ENCODE measurements at places on chromosomes 11 and 22.
A peak's percentile ranks its signal among the peaks of the same experiment; 100 is the strongest.

DNA sequence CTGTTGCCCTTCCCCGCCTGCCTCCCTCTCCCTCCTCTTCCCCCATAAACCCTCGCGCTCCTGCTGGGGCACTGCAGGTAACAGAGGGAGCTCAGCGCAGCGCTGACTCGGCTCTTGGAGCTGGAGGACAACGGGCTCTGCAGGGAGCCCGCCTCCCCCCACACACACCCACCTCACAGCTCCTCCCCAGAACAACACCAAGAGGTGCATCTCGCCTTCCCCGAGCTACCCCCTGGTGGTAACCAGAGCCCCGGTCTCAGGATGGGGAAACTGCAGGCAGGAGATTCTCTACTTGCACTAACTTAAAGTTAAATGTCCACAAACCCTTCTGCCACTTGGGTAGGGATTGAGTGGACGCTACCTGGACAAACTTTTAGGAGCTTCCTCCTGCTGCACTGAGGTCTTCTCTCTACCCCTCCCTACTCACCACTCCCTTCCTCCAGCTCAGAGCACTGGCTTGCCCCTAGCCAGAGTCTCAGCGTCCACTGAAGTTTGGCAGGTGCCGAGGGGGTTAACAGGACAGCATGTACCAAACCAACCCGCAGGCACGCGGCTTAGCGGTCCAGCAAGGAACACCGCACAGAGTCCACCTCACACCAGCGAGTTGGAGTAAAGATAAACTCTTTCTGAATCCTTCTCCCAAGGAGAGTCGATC, 4.0 kb upstream of the SCN4B start:
- peak; percentile 46 for DNase-seq

- no peak for DNase-seq
Measured at GRCh38 chr11:68412593-68413475, 47.7 kb upstream of the PPP6R3 start.

DNA sequence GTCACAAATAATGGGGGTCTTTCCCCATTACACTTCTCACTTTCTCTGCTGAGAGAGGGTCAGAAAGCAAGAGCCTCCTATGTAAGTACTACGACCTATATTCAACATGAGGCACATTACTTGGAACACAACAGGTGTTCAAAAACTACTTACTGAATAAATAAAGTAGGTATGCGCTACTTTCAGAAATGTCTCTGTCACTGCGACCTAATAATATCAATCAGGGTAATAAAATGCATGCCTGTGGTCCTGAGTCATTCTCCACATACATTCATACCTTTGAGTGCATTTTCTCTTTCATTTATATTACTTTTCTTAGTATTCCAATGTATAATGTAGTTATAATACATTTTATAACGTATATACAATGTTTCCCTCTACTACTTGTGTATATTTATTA, 838.9 kb downstream of the DLG2 start:
- no peak for DNase-seq

DNA sequence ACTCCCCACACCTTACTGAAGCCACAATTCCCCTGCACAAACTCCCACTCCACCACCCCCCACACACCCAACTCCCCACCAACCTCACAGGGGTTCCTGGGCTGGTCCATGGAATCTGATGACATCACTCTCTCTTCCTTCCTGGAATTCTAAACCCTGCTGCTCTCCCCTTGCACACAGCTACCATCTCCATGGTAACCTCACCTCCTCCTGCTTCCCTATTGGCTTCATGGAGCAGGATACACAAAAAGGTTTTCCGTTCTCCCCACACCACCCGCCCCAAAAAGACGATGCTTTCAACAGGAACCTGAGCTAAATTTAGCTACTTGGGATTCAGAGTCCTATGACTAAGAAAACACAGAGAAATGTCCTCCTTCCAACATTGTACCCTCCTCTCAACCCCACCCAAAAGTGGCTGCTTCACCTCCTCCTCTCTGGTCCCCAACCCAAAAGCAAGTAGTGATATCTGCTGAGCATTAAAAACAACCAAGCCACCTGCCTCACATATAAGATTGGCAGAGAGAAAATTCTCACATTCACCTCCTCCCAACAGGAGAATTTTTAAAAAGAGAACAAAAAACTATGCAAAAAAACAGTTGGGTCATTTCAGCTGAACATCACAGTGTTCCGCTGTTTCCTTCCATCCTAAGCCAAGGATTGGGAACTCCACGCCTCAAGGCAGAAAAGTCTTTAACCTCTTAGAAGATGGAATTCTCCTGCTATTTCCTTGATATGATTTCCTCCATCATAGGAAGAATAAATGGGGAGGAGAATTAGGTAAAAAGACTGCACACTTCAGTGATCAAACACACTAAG, 66.9 kb downstream of the RBFOX2 start:
- DNase-seq: peak; percentile 44

DNA sequence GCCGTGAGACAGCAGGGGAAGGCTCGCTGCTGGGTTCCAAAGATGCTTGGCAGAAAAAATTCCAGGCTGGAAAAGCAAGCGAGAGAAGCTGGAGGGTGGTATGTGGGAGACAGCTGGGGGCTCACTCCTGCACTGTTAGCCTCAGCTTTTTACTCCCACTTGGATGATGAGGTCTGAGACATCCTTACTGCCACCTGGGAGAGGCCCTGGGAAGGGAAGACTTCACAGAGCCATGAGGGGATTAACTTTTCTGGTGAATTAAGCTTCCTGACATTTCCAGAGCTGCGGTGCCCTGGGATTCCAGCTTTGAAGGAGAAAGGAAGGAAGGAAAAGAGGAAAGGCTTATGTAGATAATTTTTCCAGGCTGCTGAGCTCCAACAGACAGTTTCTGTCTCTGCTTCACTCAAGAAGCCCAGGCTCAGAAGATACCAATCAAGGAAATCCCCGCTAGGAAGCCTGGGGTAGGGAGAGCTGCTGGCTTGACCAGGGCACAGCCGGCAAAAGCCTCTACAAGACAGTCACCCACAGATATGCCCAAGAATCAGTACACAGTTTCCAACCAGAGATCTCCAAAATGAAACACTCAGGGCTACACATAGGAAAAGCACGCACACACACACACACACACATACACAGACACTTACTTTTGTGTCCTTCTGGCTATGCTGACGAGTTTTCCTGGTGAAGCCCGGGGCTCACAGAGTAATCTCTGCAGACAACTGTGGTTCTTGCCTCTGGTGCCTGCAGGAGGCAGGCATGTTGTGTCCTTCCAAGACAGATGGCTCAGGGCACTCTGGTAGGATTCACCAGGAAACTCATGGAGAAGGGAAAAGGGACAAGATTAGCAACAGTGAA, 907 bp downstream of the MCHR1 start:
- no peak for DNase-seq

DNA sequence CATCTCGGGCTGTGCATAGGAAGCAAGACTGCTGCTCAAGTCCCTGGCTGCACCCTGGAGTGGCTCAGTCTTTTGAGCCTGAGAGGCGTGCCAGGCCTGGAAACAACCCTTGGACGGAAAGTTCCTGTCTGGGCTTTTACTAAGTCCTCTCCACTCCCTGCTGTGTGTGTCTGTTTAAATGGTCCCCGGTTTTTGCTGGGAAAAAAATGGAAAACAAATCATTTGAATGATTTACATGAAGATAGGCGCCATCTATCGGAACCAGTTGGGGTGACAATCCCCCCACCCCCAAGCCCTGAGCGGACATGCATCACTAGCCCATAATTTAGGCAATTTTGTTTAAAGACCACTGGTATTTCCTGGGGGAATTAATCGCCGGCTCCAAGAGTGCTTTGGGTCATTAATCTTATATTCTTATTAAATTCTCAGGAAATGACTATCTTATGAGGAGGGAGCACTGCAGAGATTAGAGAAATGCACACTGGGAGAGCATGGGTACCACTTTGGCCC, 2.7 kb upstream of the GAB2 start:
- peak; percentile 77 for DNase-seq
